ENCODE measurements at places on chromosomes 2 and 18. TPM values are rescaled to one million over a fixed set of nuclear protein-coding genes. Genes with fewer than 3 reads are reported as not detected.

- no peak for DNase-seq
These were observed 90.9 kb downstream of the CAPN13 start for GRCh38 chr2:30716123-30716900.

- peak; percentile 53 for DNase-seq
These were observed 86.9 kb downstream of the EIF2AK3 start for GRCh38 chr2:88540346-88540745.

- no peak for DNase-seq
These were observed 78.2 kb downstream of the COA5 start for GRCh38 chr2:98530114-98530513.

GRCh38 chr2:134670955-134671354 is 47.8 kb downstream of the TMEM163 start:
- DNase-seq = no peak

- no peak for DNase-seq
These were observed 125.2 kb upstream of the ARL5A start for GRCh38 chr2:151953467-151953866.

- no peak for DNase-seq
These were observed 403.8 kb upstream of the HS6ST1 start for GRCh38 chr2:128722489-128722888.

- no peak for DNase-seq
These were observed 1492.9 kb upstream of the CELF4 start for GRCh38 chr18:39058386-39059000.

The MAPK4 gene
- not detected for total RNA-seq

The BMP10 gene
- total RNA-seq = not detected
